Naive thymus-derived CD8-positive, alpha-beta T cell (primary cell): ENCODE measurements at places on chromosomes 16 and 17. TPM values are rescaled to one million over a fixed set of nuclear protein-coding genes. Genes with fewer than 3 reads are reported as not detected.
A peak's percentile ranks its signal among the peaks of the same experiment; 100 is the strongest.

DNA sequence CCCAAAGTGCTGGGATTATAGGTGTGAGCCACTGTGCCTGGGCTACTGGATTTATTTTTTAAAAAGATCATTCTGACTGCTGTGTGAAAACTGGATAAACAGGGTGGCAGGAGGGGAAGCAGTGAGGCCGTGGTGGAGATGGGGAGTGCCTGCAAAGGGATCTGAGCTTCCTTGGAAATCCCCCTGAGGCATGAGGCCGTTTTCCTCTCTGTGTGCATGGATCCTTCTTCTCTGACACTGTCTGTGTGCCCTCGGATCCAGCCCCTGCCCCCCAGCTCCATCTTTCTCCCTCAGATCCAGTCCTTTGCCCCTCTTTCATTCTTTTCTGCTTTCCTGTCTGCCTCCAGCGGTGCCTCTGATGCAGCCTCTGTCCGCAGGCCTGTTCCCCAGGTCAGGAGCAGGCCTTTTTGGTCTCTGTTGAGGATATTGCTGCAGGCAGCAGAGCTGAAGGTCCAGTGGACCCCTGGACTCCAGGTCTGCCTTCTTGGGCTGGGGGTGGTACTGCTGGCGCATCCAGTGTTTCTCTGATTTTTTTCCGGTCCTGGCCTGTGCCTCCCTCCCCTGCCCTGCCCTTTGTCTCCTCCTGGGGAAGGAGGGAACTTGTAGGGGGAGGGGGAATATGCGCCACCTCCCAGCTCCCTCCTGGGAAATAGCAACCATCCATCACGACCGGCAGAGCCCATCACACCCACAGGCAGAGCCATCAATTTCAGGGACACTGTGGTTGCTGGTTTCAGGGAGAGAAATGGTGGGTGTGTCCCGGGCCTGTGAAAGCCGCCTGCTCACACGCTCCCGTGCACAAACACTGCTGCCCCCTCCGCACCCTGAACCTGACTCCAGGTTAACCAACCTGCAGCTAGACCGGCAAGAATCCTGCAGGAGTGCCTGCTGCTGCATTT lies 17.0 kb downstream of the MGAT5B start:
- no peak for DNase-seq

- DNase-seq, result no peak
Measured at GRCh38 chr17:4340914-4341615, 25.4 kb downstream of the UBE2G1 start.

- no peak for DNase-seq
Measured at GRCh38 chr17:27345141-27345904, 51.4 kb downstream of the WSB1 start.

GRCh38 chr17:7977805-7978204 lies 24.6 kb upstream of the GUCY2D start:
- DNase-seq, result no peak

- no peak for DNase-seq
Measured at GRCh38 chr16:73288520-73288919, 240.6 kb upstream of the ZFHX3 start.

GRCh38 chr17:62619417-62620155 lies 7.9 kb upstream of the MRC2 start:
- DNase-seq, result no peak

GRCh38 chr17:8289103-8289397 lies 580 bp downstream of the RANGRF start:
- DNase-seq, result no peak

- no peak for DNase-seq
Measured at GRCh38 chr17:1590029-1590746, 27.6 kb upstream of the PITPNA start.

SNAI3 gene
- 2.3 TPM for total RNA-seq

- no peak for DNase-seq
Measured at GRCh38 chr17:44071198-44071520, 624 bp downstream of the G6PC3 start.

NATD1 gene
- total RNA-seq, result 9.2 TPM

- no peak for DNase-seq
Measured at GRCh38 chr16:23504453-23505179, 5.7 kb downstream of the GGA2 start.

- DNase-seq, result no peak
Measured at GRCh38 chr17:76252040-76252954, 12.0 kb upstream of the RNF157 start.

- DNase-seq, result no peak
Measured at GRCh38 chr17:15119968-15120367, 145.2 kb downstream of the PMP22 start.

DNA sequence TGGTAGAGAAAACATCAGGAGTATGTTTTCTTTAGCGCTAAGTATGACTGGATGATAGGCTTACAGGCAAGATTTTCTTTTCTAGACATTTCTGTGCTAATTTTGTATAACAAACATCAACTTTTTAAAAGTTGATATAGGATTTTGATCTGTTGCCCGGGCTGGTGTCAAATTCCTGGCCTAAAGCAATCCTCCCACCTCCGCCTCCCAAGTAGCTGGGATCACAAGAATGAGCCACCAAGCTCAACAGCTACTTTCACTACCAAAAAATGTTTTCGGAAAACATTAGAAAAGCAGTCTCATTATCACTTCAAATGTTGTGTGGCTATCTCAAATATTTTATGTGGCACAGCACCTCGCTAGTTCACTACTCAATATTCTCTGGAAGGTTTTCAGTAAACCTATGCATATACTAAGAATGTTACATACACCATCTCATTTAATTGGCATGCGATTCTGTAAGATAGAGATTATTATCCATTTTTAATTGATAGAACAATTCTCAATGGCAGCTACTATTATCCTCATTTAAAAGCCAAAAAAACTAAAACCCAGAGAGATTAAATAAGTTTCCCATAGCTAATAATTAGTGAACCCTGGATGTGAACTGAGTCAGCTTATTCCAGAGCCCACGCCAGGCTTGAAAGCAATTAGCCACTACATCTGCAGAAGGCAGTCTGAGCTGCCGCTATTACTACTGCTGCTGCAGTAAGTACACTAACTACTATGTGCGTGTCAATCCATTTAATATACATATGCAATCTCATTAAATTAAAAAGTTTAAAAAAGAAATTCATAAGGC lies 41.7 kb downstream of the CREBBP start:
- DNase-seq, result no peak

KRT32 gene
- not detected for total RNA-seq

KRTAP4-9 gene
- total RNA-seq, result not detected

DPEP1 gene
- total RNA-seq, result not detected

- DNase-seq, result peak; percentile 83
Measured at GRCh38 chr16:53054670-53055485, at the start of gene CHD9. Gene CHD9 (plus strand): TSS chr16:53054991. CDS start chr16:53156090, 101,099 bp downstream.

DNA sequence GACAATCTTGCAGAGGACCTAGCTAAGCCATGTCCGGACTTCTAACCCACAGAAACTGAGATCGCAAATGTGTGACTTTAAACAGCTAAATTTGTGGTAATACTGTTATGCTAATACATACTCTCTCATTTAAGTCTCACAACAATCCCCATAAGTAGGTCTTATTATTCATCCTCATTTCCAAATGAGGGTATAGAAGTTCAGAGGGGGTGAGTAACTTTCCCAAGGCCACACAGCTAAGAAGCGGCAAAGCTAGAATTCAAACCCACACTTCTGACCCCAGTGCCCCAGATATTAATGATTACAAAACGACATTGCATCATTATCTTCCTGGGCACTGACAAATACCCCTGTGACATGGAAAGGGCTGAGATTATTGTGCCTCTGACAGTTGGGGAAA lies 81.4 kb downstream of the CNGB1 start:
- DNase-seq, result no peak

DNA sequence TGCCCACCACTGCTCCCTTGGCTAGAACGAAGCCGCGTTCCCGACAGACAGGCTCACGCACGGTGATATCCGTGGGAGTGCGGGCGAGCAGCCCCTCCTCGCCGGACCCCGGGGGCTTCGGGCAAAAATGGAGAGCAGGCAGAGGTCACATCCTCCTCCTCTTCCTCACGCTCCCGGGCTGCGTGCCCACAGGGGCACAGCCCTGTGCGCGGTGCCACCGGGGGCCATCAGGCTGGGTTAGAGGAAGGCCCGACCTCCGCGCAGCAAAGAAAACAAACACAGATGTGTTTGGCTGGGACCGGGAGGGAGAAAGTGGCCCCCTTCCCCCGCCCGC lies 519 bp upstream of the NTN1 start:
- no peak for DNase-seq

DNA sequence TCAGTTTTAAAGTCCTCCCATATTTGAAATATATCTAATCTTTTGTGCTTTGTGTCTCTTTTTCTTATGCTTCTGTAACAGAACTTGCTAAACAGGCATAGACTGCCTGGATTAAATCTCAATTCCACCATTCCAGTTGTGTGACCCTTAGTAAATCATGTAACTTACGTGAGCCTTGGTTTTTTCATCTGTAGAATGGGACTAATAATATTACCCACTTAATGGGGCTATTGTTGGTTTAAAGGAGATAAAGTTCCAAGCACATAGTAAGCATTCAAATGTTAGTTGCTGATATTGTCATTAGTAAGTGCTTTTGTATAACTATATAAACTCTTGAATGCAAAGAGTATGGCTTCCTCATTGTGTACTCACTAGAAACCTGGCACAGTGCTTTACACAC lies 5.9 kb upstream of the VWA3A start:
- no peak for DNase-seq

LYRM9 gene
- 21.3 TPM for total RNA-seq

NLGN2 gene
- total RNA-seq, result 12.3 TPM

GRCh38 chr16:77437859-77438258 lies 3.0 kb upstream of the ADAMTS18 start:
- DNase-seq, result no peak

HOXB7 gene
- not detected for total RNA-seq

DNA sequence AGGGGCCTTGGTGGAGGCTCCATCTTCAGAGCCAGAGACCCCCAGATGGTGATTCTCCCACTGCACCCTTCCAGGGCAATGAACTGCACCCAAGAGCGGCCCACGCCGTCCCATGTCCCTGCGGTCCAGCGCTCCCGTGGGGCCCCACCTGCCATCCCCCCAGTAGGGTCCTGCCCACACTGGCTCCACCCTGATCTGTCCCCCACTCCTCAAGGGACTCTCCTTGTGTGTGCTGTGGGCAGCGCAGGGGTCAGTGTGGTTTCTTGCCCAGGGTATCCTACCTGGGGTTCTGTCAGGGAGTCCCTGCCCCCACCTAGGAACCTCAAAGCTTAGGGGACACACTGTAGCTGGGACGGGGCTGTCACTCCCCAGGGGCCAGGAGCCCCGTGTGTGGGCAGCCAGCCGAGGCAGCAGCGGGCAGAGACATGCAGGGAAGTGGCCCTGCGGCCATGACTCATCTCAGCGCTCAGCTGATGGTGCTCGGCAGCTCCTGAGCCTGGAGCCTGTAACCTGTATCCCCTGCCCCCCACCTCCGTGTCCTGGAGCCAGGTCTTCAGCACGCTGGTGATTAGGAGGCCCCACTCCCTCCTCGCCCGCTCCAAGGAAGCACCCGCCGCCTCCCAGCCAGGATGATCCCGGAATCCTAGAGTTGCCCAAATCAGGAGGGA lies 35.7 kb upstream of the SSTR5 start:
- no peak for DNase-seq

NACA2 gene
- not detected for total RNA-seq

GRCh38 chr17:9900044-9900594 lies 5.0 kb downstream of the RCVRN start:
- DNase-seq, result no peak

DNA sequence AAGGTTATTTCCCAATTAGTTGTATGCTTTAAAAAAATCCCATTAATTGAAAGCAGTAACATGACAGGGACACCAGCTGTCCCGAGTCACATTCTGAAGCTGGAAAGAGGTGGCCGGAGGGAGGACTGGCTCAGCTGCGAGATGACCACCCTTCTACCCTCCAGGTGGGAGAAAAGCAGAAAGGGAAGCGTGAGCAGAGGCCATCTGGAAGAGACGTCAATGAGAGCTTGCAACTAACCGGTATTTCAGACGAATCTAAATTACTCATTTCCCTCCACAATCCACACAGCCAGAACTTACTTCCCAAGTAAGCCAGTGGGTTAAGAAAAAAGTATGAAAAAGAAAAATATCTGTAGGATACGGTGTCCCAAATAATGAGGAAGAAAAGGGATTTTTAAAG lies 28.5 kb upstream of the SLC38A8 start:
- no peak for DNase-seq

LPO gene
- not detected for total RNA-seq

DNA sequence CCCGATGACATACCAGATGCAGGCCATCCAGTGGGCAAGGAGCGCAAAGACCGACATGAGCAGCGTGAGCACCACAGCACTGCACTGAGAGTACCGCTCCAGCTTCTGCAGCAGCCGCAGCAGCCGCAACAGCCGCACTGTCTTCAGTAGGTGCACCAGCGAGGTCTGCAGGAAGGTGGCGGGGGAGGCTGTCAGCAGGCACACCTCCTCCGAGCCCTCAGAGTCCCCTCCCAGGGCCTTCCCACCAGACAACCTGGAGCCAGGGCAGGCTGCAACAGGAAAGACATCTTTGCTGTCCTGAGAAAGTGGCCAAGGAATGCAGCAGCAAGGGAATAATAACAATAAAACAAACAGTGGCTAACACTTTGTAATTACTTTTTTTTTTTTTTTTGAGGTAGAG lies 9.1 kb downstream of the KCNH4 start:
- no peak for DNase-seq

DNA sequence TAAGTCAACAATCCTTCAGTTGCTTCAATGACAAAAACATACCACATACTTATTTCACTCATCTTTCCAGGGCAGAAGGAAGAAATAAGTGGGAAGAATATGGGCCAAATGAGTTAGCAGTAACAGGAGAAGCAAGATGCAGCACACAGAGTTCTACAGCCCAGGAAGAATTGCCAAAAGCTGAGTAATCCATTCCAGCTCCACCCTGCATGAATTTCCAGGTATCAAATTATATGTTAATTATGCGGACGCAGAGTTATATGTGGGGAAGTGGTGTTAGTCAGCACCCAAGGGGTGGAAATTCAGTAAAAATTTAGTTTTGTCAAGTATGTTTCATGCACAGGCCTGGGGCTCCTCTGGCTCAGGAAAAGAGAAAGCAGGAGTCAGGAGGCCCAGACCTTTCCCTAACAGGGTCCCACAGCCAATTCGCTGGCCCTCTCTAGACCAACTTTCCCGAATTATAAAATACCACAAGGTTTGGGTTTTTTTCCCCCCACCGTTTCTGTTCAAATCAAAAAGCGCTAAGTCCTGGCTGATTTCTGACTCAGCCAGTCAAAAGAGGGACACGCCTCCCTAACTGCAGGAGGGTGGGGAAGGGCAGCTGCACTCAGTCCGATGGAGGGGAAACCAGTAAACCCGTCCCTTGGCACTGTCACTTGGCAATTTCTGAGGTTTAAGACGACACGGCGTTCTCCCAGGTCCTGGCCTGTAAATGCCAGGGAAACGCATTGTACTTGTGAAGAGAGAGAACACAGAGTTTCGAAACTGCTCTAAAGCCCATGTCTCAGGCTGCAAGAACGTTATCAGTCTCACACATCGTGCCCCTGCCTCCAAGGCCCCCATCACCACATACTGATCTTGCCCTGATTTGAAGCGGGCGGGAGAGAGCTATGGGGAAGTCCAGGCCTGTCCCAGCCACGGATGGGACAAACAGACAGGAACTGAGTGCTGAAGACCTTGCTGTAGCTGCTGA lies 58.1 kb downstream of the ZFHX3 start:
- no peak for DNase-seq

GRCh38 chr16:9327253-9327652 lies 235.8 kb downstream of the HAPSTR1 start:
- no peak for DNase-seq

GRCh38 chr16:73326770-73327470 lies 279.0 kb upstream of the ZFHX3 start:
- no peak for DNase-seq
